ENCODE measurements at places on chromosomes 13 and 19.
A peak's percentile ranks its signal among the peaks of the same experiment; 100 is the strongest.

DNA sequence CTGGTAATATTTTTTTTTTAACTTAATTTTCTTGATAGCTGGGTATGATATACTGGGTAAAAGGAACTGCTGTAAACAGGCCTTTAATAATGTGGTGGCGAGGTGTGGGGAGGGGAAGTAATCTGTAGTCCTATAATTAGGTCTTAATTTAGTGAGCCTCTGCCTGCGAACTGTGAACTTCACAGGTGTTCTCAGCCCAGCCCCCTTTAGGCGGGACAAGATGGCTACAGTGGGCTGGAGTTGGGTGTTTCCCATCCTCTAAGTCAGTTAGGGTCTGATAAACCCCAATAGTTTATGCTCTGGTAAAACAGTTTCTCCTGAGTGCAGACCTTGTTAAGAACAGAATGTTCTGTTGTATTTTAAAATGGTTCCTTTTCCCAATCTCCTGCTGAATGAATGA is 97.6 kb upstream of the SERP2 start:
- DNase-seq, result no peak

- no peak for DNase-seq
Measured at GRCh38 chr13:106424805-106425204, 110.7 kb downstream of the EFNB2 start.

DNA sequence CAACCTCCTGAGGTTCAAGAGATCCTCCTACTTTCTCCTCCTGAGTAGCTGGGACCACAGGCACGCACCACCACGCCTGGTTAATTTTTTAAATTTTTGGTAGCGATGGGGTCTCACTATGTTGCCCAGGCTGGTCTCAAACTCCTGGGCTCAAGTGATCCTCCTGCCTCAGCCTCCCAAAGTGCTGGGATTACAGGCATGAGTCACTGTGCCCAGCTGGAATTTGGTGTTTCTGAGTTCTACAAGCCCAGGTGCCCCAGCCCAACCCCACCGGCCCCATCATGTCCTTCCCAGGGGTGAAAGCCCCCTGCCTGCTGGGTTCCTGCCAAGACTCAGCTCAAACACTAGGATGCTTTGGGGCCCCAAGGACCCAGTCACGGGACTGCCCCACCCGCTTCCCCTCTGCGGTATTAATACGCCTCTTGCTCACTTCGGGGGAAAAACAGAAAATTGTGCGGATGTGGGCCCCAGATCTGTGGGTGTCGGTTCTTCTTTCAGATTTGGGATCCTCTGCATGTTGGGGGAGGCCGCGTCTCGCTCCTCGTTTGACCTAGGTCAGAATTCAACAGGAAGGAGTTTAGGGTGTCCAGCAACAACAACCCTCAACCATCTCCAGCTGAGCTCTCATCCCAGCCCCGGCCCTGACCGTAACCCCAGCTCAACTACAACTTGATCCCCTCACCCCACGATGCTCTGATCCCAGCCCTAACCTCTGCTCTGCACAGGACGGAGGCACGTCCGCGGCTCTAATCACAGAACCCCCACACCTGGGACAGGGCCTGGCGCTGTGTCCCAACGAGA is 3.7 kb upstream of the FCER2 start:
- peak; percentile 87 for DNase-seq

- no peak for DNase-seq
Measured at GRCh38 chr13:48710160-48710559, 56.4 kb downstream of the CYSLTR2 start.

- no peak for DNase-seq
Measured at GRCh38 chr13:31334547-31334946, 134.8 kb downstream of the B3GLCT start.

- no peak for DNase-seq
Measured at GRCh38 chr13:37791699-37792098, 77.9 kb downstream of the TRPC4 start.

DNA sequence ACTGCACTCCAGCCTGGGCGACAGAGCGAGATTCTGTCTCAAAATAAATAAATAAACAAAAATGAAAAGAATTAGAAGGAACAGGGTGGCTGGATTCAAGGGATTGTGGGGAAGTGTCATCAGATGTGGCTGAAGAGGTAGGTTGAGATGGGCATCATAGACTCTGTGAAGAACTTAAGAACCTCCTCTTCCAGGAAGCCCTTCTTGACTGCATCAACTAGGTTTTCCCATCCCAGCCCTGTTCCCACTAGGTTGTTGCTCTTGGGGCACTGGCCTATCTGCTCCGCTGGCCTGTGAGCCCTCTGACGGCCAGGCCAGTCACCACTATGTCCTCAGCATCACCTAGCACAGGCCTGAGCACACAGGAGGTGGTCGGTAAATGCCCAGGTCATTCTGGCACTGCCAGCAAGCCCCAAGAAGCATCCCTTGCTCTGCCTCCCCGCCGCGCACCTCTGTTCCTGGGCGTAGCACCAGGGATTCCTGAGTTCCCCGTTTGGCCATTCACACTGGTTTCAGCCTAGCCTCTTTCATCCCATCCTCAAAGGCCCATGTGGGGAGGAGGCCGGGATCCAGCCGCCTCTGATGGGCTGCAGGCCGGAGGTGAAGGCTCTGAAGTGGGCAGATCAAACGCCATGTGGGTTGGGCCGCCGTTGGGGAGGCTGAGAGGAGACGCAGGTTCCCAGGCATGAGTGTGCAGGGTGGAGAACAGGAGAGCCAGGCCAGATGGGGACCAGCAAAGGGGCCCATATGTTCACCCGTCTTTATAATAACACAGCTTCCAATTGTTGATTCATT is 27.6 kb upstream of the SLC1A5 start:
- DNase-seq, result no peak

- no peak for DNase-seq
Measured at GRCh38 chr13:101408154-101408553, 8.2 kb downstream of the NALCN start.
